ENCODE measurements at places on chromosomes 3 and 15.

DNA sequence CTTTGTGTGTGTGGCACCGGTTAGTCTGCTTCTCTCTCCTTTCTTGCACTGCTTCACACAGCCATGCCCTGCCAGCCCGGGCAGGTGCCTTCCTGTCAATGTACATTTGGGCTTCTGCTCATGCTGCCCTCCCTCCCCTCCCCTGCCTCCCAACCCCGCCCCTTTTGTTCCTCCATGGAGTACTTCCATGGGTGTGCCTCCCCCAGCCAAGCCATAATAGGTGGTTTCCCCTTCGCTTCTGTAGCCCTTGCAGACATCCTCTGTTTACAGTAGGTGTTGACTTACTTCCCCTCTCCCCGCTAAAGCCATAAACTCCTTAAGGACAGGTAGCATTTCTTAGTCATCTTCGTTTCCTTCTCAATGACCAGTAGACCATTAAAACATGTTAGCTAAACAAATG is 31.8 kb upstream of the CRTC3 start:
- DNase-seq: no peak

DNA sequence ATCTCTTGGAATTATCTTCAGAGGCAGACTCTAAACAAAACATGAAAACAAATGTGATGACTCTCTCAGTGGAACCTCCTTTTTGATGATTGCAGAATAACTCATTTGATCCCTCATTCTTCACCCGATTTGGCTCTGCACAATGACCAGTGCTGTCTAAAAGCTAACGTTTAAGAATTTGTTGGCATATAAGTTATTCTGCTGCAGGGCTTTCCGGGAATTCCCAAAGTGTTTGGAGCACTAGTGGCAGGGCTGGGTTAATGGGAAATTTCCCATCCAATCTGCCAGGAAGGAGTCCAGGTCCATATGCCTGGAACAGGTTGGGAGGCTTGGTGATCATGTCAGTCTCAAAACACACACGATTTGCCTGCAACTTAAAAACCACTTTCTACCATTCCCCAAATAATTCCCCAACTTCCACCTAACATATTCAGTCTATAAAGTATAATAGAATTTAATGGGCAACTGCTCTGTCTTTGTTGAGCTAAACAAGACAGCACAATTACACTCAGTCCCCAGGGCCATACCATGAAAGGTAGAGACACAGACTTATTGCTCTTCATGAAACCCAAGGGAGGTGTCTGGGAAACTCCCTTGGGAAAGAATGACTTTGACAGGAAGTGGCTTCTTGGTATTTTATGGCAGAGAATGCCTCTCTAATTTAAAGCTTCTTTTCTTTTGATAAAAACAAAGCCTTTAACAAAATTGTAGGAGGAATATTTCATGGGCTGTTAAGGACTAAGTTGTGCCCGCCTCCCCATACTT is 38.0 kb downstream of the ARRDC4 start:
- no peak for DNase-seq

DNA sequence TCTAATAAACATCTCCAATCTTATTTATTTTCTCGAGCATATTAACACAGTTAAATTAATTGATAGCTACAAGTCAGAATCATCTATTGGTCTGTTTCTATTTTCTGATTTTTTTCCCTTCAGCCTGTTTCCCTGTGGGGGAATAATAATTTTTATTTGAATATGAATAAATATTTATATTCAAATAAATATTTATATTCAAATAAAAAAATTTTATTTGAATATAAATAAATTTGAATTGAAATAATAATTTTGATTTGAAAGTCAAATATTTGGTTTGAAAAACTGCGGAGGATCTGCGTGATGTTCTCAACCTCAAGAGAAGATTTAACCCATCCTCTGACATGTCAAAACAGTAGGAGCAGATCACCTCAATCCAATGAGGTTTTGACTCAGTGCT is 380.1 kb upstream of the MEIS2 start:
- no peak for DNase-seq

- no peak for DNase-seq
Observed at GRCh38 chr3:149282322-149282721, 51.1 kb downstream of the TM4SF18 start.

- no peak for DNase-seq
Observed at GRCh38 chr15:99744142-99744541, 10.9 kb upstream of the LYSMD4 start.

DNA sequence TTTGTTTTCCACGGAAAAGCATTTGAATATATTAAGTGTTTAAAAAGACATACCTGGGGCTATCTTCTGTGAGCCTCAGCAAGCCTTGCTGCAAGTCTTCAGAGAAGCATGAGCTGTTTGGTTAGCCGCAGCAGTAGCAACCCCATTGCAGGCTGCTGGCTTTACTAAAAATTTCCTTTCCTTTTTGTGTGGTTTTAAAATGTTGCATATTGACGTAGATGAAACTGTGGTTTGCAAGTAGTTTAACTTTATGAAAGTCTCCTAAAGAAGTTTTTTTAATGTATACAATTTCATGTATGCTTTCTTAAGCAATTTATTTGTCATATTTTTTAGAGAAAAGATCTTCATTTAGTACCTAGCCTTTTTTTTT is at the start of gene GPR171:
TSS of gene GPR171 (minus strand) at position 166 of the 370 bp plus-strand sequence. CDS start 3,830 bp downstream, outside the sequence.
- DNase-seq: peak; percentile 18

DNA sequence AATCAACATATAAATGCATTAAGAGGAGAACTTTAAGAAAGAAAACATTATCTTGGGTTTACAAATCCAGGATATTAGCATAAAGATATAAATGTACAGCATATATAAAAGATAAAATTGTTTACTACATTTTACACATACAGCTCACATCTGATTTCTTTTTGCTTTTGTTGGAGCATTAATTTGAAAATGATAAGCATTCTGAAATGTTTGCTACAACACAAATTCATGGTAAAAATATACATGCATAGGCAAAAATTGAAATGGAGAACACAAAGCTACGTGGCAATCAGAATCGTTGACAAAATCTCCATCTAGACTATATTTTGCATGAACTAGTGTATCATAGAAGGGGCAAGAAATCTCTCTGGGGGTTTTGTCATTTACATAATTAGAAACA is 159.1 kb downstream of the TIGIT start:
- no peak for DNase-seq

DNA sequence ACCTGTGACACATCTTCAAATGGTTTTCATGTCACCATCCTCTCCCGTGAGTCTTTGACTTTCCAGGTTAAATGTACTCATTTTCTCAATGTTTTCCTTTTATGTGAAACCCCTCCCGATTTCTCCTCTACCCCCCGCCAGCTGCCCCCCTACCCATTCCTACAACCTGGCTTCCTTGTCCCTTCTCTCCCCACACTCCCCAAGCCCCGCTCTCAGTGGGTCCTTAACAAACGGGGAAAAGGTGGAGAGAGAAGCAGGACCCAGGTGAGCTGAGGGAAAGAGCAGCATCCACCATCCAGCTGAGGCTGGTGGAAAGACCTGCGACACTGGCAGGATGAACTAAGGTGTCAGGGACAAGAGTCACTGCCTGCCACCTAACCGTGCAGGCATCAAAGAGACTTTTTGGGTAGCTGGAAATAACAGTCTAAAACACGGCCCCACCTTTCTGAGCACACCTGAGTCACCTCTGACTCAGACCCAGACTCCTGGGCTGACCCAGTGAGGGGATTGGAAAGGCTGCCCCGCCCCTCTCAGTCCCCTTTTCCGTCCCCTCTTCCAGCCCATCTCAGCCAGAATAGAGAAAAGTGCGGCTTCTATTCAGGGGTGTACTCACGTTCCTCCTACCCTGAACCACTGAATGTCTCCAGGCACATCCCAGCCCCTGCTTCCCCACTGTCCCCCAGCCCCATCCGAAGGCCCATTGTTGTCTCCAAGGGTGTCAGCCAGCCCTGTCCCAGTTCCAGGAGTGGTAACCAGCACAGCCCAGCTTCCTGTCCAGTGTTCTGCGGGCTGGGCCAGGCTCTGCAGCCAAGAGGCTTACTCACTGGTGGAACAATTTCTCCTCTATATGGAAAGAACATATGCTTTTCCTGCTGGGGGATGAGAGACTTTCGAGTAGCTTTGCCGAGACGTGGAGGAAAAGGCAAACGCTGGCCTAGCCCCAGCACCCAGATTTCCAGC is 20.4 kb downstream of the ISG20 start:
- DNase-seq: no peak

DNA sequence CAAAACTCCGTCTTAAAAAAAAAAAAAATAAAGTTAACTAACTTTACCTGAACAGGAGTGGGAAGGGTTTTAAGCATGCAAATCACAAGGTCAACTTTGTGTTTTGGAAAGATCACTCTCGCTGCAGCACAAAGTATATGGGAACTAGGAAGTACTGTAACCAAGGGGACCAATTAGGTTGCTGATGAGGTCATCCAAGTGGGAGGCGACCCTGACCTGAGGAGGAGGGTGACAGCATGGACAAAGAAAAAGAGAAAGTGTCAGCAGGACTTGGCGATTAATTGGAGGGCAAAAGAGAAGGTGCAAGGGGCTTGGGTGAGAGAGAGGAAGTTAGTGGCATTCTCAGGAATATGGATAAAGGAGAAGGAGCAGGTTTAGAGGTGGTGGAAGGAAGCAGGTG is 89.5 kb upstream of the ZBED2 start:
- no peak for DNase-seq

DNA sequence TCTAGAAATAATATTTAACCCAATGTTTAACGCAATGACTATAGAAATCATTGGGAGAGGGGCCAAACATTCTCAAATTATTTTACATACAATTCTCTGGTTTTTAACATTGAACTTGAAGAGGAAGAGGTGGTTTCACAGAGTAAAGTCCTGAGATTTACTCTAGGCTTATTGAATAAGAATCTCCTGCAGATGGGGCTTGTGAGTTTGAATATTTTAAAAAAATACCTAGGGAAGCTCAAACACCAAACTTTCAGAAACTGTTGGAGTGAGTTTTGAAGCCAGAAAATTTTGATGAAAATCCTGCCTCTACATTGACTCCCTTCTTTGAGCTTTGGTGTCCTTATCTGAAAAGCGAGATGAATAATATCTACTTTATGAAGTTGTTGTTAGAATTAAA is 906.6 kb downstream of the TUSC7 start:
- no peak for DNase-seq

GRCh38 chr15:87597346-87598052 is 659.0 kb downstream of the NTRK3 start:
- DNase-seq: no peak

GRCh38 chr3:50150863-50151686 is 4.0 kb upstream of the SEMA3F start:
- no peak for DNase-seq

DNA sequence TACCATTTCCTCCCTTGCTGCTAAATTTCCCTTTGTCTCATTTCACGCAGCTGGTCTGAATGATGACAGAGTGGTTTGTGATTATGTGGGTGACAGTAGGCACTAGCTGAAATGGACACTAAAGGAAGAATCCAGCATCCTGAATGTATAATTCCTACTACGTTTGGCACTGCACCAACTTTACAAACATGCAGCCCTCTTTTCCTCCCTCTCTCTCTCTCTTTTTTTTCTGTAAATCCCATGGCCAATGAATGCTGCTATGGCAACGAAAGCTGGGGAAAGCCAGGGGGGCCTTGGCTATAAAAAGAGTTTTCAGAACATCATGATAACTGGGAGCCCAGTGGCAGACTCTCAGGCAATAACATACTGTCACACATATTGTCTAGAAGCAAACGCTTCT is 367.2 kb upstream of the AGTR1 start:
- no peak for DNase-seq

DNA sequence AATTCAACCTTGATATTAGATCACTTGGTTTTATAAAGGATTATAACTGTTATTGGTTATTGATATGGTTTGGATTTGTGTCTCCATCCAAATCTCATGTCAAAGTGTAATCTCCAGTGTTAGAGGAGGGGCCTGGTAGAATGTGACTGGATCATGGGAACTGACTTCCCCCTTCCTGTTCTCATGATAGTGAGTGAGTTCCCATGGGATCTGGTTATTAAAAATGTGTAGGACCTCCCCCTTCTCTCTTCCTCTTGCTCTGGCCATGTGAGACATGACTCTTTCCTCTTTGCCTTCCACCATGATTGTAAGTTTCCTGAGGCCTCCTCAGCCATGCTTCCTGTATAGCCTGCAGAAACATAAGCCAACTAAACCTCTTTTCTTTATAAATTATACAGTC is 136.0 kb upstream of the UBE2E2 start:
- no peak for DNase-seq

DNA sequence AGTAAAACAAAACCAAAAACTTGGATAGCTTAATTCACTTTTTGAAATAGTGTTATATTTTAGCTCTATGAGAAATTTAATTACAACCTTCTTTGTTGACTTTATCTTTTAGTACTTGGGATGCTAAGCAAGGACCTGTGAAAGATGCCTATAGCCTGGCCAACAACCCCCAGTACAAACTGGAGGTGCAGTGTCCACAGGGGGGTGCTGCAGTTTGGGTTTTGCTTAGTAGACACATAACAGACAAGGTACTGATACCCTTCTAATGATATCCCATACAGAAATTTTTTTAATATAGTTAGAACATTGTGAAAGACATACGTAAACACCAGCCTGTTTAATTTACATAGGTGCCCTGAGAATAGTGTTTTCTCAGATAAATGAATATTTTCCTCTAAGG is 35.3 kb downstream of the CAPN7 start:
- no peak for DNase-seq

- DNase-seq: no peak
Observed at GRCh38 chr3:147311716-147312115, 94.6 kb downstream of the ZIC4 start.

- no peak for DNase-seq
Observed at GRCh38 chr3:174233511-174233910, 625.6 kb upstream of the NAALADL2 start.

DNA sequence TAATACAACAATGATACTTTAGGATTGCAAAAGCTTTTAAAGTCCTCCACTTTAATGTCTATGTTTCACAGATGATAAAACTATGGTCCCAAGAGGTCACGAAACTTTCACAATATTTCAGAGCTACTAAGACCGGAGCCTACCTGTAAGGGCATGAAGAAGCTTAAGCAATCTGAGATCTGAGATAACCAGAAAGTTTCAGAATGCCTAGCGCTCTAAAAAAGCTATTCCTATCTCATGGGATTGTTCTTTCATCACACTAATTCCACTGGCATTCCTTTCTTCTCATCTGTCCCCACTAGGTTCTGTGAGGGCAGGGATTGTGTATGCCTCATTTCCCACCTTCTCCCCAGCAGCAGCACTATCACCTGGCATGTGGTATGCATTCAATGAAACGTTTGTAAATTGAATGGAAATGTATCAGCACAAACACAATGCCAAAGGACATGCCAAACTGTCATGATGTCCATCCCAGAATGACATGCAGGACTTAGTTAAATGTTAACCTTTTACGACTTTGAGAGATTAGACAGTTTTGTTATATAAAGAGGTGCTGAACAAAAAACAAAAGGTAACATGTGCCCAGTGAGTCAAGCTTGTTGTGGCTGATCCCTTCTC is 104.7 kb upstream of the NR2F2 start:
- DNase-seq: no peak

GRCh38 chr15:72495007-72495406 is 20.9 kb downstream of the ARIH1 start:
- no peak for DNase-seq

DNA sequence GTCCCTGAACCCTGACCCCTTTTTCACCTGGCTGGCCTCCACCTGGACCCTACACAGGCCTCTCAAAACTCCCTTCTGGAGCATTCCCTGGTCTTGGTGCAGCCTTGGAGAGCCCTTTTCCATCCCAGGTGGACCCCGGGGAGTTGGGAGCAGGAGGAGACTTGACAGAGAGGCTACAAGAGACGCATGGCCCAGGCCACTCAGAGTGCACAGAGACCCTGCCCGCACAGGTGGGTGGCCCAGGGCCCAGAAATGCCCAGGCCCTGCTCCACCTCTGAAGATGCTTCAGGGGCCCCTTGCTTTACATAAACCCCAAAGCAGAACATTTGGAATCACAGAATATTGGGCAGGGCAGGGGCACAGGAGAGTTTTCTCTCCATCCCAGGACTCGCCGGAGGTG is 34.4 kb downstream of the CYP11A1 start:
- no peak for DNase-seq

Data from activated T-helper 1 cell treated with anti-CD3 and anti-CD28 coated beads, Interleukin-2, amount 50 U/mL, for 16 hours (primary cell).